Stimulated activated CD8-positive, alpha-beta memory T cell treated with anti-CD3 and anti-CD28 coated beads, Interleukin-15, amount 100 ng/mL, for 24 hours (primary cell): ENCODE measurements at places on chromosomes 2 and 18.

DNA sequence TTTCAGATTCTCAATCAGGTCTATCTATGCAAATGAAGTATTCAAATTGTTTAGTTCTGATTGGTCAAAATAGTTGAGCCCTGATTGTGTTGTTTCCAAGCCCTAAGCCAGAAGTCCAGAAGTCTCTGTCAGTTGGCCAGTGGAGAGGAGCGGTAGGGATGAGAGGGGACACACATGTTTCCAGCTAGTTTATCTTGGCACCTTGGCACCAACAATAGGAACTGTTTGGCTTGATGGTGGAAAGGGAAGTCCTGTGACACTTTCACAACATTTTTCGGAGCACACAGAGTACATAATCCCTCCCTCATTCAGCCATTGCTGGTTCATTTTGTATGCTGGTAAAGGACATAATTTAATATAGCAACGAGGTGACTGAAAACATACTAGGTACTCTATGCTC lies 1661.6 kb downstream of the SUCLG1 start:
- no peak for DNase-seq

DNA sequence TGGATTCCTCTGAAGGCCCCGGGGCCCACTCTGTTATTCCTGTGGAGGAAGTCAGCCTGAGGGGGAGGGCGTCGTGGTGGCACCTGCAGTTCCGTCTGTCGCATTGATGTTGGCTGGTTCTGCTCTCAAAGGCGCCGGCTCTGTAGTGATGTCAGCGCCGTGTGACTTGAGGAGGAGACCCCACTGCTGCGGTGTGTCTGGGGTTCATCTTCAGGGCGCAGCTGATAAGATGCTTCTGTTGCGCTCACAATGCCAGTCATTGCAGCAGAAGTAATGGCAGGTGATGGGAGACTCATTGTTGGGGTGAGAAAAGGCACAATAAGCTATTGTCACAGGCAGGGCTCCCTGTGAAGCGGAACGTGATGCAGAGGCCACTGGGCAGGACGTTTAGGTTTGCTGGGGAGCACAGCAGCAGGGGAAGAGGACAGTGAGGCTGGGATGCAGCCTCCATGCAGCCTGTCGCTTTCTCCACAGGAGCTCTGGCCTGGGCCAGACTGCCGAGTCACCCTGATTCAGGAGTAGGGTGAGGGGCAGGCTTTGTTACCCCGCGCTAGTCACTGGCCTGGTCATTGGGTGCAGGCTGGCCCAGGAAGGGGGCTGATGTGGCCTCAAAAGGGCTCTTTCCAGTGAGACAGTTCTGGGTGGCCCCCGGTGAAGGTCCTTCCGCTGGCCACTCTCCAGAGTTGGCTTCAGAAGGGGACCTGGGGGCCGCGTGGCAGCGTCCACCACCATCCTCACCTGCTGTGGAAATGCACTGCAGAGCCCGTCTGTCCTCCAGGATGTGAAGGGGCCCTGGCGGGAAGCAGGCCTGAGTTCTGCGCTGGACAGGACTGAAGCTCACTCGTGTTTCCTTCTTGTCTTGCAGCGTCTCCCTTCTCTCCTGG lies 42.9 kb downstream of the SH3BP4 start:
- DNase-seq = no peak

GRCh38 chr2:233999182-233999581 lies 51.3 kb upstream of the SPP2 start:
- DNase-seq = no peak

- no peak for DNase-seq
Observed at GRCh38 chr18:32552421-32553030, 81.8 kb upstream of the GAREM1 start.

- no peak for DNase-seq
Observed at GRCh38 chr18:32919799-32920198, 147.0 kb upstream of the KLHL14 start.

DNA sequence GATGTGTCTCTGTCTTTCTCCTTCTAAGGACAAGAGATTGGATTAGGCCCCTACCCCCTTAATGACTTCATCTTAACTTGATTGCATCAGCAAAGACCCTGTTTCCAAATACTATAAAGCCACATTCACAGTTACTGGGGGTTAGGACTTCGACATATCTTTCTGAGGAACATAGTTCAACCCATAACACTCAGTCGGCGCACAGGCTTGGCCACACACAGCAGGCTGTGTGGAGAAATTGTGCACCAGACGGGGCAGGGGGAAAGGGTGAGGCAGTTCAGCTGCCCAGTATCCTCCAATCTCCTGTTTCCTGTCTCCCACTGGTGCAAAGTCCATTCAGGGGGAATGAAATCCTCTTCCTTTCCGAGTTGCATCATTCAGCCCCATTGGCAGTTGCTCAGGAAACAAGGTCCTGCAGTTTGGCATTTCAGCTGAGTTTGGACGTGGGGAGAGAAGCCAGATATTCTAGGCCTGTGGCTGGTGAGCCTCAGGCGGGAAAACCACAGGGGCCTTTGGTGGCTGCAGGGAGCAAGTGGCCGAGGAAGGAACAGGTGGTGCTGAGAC lies 9.4 kb upstream of the RAPGEF4 start:
- DNase-seq = no peak

- no peak for DNase-seq
Observed at GRCh38 chr2:188404341-188405004, 112.8 kb downstream of the GULP1 start.

DNA sequence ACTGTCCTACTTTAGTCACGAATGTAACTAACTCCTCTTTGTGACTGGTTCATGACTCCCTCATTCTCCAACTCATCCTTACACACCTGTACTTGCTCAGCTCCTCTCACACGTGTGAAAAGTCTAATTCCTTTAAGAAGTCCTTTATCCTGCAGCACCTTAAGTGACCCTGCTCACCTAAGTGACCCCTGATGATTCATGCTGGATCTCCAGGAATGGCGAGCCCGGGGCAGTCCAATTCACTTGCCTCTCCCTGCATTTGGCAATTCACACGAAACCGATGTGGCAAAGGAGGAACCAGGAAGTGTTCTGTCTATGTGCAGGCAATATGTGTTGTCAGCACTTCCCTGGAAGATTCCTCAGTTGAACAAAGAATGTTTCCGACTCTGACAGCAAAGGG lies 189.8 kb upstream of the NABP1 start:
- DNase-seq = no peak

DNA sequence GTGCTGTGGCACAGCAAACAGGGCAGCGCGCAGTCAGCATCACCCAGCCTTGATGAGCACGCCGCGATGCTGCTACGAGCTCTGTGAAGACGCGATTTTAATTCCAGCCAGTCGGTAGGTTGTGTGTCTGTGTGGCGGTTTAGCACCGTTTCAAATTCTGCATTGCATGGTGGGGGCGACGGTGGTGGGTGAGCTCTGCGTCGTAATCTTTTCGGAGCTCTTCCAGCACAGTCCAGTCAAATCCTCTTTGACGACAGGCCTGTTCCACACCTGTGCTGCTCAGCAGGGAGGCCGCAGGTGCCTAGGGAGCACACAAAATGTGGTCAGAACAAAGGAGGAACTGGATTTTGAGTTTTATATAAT lies 8.6 kb downstream of the ALLC start:
- no peak for DNase-seq
